Stimulated activated CD4-positive, alpha-beta T cell treated with anti-CD3 and anti-CD28 coated beads, Interleukin-2, amount 100 ng/mL, for 4 hours (primary cell): ENCODE measurements at places on chromosomes 2 and 18.

DNA sequence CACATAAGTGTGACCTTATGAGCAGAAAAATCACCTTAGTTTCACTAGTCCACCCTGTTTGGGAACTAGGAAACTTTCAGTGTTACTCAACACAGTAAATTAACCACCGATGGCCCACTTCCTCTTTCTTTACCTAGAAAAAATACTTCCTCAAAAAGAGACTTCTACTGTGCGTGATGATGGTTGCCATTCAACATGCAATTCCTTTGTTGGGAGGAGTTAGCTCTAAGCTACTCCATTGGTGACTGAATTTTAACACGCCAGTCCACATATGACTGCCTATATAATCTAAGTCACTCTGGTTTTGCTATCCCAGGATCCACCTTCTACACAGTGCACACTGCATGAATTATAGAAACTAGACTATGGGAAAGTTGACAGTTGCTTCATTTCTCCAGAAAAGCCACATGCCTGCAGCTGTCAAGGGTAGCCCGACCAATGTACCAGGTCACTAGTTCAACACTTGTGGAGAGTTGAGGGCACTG is 47.8 kb upstream of the REG3G start:
- no peak for DNase-seq

DNA sequence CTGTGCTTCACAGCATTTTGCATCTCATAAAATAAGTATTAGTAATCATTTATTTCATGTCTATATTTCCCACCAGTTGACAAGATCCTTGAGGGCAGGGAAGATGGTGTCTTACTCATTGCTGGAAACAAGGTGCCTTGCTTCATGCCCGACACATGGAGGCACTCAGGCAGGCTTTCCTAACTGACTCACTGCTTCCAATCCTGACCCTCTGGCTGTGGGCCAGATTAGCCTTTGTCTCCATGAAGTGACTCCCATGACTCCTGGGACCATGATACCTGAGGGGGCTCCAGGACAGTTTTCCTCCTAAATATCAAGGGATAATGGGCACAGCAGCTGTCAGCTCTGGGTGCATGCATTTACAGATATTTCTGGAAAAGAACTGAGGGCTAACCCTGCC is 275.1 kb downstream of the AGPS start:
- DNase-seq = no peak

GRCh38 chr2:108619925-108620620 is 85.8 kb downstream of the LIMS1 start:
- DNase-seq = no peak

- no peak for DNase-seq
Measured at GRCh38 chr18:5395860-5396448, 100.4 kb upstream of the ZBTB14 start.

DNA sequence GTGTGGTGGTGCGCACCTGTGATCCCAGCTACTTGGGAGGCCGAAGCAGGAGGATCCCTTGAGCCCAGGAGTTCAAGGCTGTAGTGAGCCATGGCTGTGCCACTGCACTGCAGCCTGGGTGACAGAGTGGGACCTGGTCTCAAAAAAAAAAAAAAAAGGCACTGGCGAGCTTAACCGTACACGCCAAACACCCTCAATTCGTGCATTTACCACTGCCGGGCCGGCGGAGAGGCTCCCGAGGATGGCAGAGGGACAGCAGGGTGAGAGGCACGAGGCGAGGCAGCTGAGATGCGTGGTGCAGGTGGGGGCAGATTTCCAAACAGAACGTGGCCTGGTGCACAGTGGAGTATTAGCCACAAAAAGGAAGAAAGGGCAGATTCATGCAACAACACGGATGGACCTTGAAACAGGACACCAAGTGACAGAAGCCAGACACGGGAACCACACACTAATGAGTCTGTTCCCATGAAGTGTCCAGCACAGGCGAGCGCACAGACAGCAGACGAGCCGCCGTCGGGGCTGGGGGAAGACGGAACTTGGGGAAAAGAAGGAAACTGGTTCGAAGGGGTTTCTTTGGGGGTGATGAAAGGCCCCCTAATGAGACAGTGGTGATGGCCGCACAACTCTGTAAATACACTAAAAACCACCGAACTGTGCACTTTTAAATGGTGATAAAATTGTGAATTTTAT is 27.4 kb downstream of the SLC66A2 start:
- DNase-seq = no peak
